Fibroblast of skin of right quadriceps (primary cell): ENCODE measurements at places on chromosomes 16 and 17.

DNA sequence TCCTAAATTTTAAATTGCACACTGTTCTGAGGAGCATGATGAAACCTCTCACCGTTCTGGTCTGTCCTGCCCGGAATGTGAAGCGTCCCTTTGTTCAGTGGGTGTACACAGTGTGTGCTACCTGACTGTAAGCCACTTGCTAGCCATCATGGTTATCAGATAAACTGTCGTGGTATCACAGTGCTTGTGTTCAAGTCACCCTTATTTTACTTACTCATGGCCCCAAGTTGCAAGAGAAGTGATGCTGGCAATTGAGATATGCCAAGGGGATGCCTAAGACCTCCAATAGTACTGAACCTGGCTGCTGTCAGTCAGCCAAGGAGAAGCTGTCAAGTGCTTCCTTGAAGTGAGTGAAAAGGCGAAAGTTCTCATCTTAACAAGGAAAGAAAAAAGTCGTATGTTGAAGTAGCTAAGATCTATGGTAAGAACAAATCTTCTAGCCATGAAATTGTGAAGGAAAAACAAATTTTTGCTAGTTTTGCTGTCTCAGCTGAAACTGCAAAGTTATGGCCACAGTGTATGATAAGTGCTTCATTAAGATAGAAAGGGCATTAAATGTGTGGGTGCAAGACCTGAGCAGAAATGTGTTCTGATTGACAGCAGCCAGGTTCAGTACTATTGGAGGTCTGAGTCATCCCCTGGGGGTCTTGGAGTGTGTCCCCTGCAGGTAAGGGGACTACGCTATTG lies 5.8 kb downstream of the PIK3R6 start:
- no peak for DNase-seq

DNA sequence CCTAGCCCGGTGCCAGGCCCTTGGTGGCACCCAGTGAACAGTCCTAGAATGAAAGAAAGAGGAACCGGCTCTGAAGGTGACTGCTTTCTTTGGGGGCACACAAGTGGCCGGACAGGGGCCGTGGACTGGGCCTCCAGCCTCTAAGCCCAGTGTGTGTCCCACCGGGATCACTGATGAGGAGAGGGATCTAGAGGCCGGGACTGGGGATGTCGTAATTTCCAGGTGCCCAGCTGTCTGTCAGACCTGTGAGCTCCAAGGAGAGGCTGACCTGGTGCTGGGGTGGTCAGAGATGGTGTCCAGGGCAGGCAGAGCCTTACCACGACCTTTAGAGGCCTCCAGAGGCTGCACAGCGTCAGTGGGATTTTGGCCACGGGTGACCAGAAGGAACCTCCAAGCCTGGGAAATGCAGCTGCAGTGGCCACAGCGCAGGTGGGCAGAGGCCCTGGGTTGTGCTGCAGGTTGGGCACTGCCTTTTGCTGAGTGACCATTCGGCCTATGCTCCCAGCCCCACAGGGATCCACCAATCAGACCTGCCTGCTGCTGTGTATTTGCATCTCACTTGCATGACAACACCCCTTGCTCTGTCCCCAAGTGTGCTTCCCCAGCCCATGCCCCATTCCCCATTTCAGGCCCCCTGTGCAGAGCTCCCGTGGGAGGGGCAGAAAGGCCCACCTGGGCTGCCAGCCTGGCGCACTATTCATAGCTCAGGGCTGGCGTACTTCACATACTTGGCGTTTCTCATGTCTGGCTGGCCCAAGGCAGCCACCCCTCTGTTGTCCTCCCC lies 12.5 kb downstream of the ARHGAP23 start:
- DNase-seq = no peak

GRCh38 chr17:9987779-9988585 lies 82.9 kb upstream of the RCVRN start:
- peak; percentile 34 for DNase-seq

- DNase-seq = no peak
These were observed 25.6 kb downstream of the PIEZO1 start for GRCh38 chr16:88759245-88759975.

DNA sequence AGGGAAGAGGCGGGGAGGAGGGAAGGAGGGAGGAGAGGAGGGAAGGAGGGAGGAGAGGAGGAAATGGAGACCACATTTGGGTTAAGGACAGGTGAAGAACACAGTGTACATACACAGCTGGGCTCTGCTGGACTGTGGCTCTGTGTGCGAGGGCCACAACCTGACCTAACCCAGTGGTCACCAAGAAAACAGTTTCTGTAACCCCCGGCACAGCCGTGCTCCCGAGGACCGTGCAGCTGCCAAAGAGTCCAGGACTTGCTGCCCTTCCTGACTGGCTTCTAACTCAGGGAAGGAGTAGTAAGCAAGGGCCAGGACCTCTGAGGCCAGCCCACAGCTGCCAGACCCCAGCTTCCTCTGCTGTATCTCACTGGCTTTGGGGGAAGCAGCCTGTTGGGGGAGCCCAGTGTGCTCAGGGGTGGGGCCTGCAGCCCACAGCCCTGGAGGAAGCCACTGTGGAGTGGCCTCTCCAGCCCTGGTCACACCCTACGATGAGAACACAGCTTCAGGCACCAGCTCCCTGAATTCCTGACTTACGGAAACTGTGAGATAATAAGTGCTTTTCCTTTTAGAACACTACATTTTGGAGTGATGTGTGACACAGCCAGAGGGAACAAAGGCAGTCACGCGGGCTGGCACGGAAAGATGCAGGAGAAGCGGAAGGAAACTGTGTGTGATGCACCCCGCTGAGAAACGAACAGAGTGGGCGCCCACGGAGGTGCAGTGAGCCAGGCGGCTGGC lies 32.3 kb downstream of the SLC7A5 start:
- no peak for DNase-seq

- DNase-seq = peak; percentile 7
These were observed 763 bp downstream of the ZKSCAN2 start for GRCh38 chr16:25256695-25257469.

GRCh38 chr16:57357330-57358085 lies 1.1 kb upstream of the CCL22 start:
- no peak for DNase-seq

DNA sequence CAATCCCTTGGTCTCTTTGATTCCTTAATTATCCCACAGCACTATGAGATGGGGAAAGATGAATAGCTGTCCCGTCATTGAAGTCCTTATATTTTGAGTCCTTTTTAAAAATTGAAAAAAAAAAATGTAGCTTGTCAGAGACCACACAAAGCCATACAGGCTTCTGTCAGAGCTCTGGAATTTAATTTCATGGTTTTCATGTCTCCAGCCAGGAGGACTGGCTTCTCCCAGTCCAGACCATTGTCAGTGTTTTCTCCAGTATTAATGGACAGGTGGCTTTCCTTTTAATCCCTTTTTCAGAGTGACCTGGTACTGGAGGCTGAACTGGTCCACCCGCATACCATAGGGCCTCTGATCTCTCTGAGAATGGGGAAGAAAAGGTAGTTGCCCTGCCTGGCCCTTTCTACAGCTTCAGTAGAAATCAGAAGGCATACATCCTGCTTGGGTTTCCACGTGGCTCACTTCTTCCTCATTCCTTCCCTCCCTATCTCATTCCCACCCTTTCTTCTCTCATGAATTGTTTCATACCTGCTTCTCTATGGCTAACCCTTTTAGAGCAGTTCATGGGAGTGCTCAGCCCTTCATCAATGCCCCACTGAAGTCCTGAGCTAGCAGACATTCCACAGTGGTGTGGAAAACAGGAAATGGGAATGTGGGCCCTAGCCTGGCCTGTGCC lies 29.1 kb downstream of the TRIM16 start:
- no peak for DNase-seq

- peak; percentile 97 for DNase-seq
These were observed 84.4 kb upstream of the XYLT1 start for GRCh38 chr16:17555176-17555575.

DNA sequence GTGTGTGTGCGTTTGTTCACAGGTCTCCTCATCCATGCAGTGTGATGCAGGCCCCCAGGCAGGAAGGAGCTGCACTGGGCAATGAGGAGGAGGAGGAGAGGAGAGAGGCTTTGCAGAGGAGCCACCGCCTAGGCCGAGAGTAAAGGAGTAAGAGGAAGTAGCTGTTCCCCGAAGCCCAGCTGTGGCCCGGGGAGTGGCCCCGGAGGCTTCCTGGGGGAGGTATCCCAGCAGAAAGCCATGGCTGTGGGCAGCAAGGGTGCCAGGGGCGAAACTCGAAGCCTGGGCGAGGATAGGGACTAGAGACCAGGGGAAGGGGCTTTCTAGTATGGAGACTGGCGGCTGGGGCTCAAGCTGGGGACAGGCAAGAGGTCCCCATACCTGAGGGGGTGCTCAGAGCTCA lies 12.2 kb downstream of the C16orf95 start:
- no peak for DNase-seq

GRCh38 chr16:5336941-5337340 lies 239.3 kb upstream of the EEF2KMT start:
- DNase-seq = no peak

DNA sequence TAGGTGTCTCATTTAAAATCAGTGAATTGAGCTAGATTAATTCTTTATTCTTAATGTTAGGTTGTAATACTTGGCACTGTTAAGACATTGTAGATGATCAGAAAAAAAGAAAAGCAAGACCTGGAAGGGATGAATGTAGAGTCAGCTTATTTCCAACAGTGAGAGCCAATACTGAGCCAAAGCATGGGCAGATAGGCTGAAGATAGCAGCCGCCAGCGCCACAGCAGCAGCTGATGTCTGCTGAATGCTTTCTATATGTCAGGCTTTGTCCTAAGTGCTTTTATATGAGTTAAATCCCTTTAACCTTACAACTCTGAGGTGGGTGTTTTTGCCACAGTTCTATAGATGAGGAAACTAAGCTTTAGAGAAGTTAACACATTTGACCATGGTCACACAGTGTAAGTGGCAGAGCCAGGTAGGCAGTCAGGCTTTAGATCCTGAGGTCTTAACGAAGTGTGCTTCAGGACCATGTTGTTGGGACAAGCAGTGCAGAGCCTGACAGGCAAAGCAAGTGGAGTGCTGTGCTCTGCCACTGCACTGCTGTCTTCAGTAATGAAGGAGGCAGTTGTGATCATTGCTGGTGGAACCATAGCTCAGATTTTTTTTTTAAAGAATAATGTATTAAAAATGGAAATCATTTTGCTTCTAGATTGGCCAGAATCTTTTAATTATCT lies 25.9 kb downstream of the TNRC6A start:
- DNase-seq = no peak

- peak; percentile 72 for DNase-seq
These were observed 12.1 kb downstream of the HSD3B7 start for GRCh38 chr16:30996985-30997724.

GRCh38 chr16:1108299-1109252 lies 12.5 kb upstream of the C1QTNF8 start:
- DNase-seq = no peak

GRCh38 chr16:598823-599739 lies 9.2 kb downstream of the RAB40C start:
- DNase-seq = no peak

GRCh38 chr16:50373780-50374179 lies 5.0 kb upstream of the BRD7 start:
- no peak for DNase-seq

- peak; percentile 8 for DNase-seq
These were observed 79.7 kb downstream of the CYLD start for GRCh38 chr16:50821586-50821985.

- no peak for DNase-seq
These were observed 47.3 kb downstream of the MYOCD start for GRCh38 chr17:12712941-12713340.

DNA sequence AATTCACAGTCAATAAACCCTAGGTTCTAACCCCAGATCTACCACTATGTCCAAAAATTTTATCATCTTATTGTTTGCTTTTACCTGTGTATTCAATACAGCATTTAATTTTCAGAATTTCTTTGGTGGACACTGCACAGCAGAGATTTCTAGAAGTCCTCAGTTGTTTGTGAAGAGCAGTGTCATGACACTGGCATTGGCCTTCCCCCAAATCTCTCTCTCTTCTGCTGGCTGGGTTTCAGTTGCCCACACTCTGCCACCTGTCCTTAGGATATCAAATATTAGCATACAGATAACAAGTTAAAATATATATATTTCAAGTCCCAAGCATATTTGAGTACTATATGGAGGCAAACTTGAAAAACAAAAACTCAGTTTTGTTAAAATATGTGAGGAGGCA lies 2.0 kb upstream of the THUMPD1 start:
- DNase-seq = no peak

- DNase-seq = peak; percentile 84
These were observed 24.7 kb downstream of the IL21R start for GRCh38 chr16:27426423-27427408.

GRCh38 chr17:68584581-68585303 lies 16.4 kb downstream of the FAM20A start:
- no peak for DNase-seq

GRCh38 chr17:34255381-34255732 lies 272 bp downstream of the CCL2 start:
- DNase-seq = peak; percentile 27

GRCh38 chr17:41593306-41593981 lies 6.7 kb upstream of the KRT14 start:
- no peak for DNase-seq

GRCh38 chr16:27977966-27978365 lies 85.5 kb downstream of the GSG1L start:
- DNase-seq = no peak

- peak; percentile 53 for DNase-seq
These were observed 9.2 kb upstream of the NF1 start for GRCh38 chr17:31085563-31085962.

- DNase-seq = peak; percentile 70
These were observed 1.4 kb upstream of the UNK start for GRCh38 chr17:75783069-75783783.

GRCh38 chr17:59361386-59361785 lies 29.9 kb downstream of the YPEL2 start:
- peak; percentile 95 for DNase-seq

DNA sequence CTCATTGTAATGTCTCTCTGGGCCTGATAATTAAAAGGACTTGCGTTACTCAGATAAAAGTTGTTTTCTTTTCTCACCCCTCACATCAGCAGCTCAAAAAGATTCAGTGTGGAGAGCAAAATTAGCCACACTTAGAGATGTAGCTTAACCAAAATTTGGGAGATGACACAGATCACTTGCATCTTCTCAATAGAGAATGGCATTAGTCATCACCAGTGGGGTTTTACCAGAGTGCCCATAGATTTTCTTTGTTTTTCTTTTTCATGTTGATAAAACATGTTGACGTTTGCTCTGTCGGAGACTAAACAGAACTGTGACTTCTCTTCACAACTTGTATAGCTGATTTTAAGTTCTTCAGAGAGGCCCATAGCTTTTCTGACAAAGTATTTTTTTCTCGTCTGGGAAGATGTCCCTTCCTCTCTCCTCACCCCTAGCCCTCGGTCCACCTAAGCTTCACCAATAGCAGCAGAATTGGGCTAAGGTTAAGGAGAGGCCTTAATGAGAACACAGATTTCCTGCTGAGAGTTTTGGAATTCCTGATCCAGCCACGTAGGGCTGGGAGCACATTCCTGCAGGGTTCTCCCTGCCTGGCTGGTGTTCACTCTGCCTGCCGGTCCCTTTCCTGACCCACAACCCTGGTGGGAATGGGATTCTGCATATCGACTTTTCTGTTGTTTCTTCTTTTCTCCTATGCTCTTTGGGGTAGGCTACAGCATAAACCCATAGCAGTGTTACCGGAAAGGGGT lies 92.6 kb downstream of the CACNG3 start:
- DNase-seq = no peak
